ENCODE measurements at places on chromosomes 2 and 18.

DNA sequence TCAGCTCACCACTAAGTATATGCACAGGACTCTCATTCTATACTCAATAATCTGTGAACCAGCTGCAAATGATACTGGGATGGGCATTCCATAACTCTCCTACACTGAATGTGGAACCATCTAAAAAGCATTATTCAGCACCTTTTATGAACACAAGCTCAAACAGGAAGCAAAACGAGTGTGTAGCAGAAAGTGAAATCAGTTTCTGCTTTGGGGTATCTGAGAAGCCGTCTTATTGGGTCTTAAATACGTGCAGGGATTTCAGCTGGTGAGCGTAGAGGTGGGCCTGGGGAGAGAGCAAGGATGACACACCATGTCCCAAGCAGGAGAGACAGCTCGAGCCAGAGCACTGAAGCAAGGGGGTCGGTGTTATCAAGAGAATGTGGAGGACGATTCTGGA, 120.0 kb upstream of the TTN start:
- DNase-seq = no peak

DNA sequence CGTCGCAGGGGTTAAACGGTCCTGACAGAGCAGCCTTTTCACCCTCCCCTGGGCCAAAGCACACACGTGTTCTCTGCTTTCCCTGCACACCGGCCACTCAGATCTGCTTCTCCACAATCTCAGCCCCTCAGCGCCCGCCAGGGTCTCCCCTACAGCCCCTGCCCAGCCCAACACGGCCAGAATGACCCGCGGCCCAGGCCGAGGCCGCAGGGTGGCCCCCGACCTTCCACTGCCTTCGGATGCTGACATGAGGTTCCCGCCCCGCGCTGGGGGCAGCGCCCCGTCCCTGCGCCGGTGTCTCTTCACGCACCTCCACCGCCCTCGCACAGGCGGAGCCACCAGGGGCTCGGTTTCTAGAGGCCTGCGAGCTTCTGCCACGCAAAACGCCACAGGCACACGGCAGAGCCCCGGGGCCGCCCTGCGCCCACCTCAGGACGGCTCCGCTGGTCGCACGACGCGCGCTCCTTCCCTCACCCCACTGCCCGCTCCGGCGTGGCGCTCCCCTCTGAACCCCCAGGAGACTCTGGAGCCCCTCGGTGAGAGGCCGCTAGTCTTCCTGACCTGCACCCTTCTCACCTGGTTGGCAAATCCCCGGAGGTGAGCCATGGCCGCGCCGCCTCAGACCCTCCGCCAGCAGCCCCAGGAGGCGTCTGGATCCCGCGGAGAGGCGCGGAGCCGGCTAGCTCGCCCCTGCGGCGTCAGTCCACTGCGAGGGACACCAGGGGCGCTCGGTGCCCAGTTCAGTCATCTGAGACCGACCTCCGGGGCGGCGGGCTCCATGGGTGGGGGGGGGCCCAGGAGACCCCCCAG, 749 bp downstream of the STK25 start:
- DNase-seq = peak; percentile 69

- DNase-seq = no peak
Measured at GRCh38 chr2:193679847-193680246, 1485.1 kb upstream of the TMEFF2 start.

DNA sequence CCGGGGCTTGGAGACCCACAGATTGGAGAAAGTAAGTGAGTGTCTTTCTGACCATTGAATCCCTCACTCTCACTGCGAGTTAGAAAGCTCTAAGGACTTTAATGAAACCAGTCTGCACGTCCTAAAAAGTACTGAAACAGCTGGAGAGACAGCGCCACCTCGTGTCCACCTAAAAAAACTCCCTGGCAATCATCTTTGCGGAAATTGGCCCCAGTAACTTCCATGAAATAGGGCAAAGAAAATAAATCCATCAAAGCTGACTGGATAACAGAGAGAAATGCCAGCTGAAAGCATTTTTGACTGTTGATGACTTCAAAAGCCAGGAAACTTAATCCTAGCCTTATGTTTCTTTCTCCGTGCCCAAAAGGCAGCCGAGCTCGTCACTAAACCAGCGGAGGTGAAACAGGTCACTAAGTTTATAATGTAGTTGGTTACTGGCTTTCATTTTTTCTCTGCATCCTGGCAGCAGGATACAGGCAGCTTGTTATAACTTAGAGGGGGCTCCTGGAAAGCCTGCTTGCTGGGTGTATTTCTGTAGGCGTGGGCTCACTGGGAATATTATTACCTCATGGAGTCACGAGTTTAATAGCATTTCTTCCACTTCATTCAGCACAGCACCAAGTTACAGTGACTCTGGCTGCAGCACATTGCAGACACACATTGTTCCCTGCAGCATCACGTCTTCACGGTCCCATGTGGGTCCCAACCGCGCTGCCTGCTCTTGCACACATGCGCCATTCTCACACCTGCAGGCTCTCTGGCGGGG, 266.5 kb downstream of the HRH4 start:
- peak; percentile 72 for DNase-seq

- no peak for DNase-seq
Measured at GRCh38 chr2:173101687-173102086, 26.0 kb downstream of the MAP3K20 start.

GRCh38 chr18:48051945-48052840, 121.7 kb upstream of the SMAD2 start:
- DNase-seq = no peak

DNA sequence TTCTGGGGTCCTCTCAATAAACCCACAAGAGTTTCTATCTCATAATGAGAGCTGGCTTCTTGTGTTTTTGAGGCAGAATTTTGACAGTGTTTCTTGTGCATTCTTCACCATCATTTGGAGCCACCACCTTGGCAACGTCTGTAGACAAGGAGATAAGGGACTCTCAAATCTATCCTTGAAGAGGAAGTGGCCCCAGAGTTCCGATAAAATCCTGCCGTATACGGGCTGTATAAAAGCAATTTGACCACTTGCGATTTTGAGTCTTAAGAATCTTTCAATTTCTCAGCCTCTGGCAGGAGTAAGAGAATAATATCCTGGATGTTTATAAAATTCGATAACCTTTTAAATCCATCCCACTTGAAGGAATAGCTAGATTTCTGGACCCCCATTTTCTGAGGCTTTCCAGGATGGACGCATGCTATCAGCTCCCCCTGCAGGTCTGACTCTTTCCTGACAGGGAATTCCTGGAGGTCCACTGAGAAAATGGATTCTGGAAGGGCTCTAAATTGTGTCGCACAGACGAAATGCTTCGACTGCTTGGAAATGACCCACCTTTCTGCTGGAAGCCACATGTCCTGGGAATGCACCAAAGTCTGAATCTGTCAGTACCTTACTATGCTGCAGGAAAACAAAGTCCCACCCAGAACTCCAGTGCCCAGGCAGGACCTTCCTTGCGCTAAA, 54.1 kb downstream of the E2F6 start:
- peak; percentile 35 for DNase-seq

DNA sequence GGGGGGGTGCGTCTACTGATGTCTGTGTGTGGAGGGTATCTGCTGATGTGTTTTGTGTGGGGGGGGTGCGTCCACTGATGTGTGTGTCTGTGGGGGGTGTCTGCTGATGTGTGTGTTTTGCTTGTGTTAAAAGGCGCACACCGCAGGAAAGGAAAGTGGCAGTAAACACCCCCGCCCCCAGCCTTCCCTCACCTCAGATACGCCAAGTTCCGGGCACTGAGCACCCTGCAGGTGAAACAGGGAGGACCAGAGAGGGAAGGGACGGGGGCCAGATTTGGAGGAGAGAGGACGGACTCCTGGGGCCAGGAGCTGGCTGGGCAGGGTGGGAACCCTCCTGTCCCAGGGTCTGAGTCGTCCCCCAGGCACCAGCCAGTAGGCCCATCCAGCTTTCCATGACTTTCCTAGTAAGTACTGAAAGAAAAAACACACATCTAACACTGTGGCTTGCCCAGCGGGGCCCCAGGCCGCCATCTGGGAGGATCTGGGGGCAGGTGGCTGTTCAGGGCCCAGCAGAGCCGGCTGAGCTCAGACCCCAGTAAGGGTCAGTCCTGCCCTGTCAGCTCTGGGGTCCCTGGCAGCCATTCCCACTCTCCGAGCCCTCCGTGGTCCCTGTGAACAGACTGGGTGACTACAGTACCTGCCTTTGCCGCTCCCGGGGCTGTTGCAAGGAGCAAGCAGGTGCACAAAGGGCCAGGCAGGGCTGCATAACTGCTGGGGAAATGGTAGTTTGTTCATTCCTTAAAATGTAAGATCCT, 126.9 kb downstream of the NFATC1 start:
- DNase-seq = no peak

GRCh38 chr2:30115141-30115980, 31.4 kb upstream of the YPEL5 start:
- peak; percentile 59 for DNase-seq

DNA sequence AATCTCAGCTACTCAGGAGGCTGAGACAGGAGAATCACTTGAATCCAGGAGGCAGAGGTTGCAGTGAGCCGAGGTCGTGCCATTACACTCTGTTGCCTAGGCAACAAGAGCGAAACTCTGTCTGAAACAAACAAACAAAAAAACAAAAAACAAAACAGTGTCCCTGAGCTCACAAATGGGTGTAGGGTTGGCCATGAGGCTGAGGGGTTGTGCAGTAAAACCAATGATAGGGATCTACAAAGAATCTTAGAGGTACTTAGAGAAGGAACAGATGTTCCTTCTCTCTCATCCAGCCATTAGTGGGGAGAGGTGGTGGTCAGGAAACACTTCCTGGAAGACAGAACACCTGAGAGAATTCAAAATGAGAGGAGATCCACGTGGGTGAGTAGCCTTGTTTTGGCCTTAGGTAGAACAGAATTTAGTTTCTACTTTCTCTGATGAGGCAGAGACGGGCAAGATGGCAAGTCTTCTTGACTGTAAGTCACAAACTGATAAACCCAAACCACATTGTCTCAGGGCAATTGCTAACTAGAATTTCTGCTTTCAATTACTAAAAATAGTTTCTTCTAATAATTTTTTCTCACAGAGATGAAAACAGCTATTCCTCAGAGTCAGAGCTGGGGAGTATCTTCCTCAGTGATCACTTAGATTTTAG, 61.5 kb upstream of the PPM1B start:
- no peak for DNase-seq

DNA sequence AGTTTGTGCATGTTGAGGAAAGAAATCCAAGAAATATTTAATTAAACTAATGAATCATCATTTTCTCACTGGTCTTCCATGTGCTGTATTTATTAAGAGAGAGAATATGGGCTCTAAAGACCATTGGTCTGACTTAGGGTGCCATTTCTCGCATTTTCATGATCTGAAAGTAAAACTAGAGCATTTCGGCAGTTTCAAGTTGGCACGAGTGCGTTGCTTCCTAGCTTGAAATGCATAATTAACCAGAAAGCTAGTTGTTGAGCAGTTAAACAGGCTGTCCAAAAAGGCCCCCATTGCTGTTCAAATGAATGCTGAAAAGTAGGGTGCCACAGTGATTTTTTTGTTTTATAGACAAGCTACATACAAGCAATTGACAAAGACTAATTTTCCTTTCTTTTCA, 47.4 kb downstream of the SLC8A1 start:
- no peak for DNase-seq

- no peak for DNase-seq
Measured at GRCh38 chr18:27045342-27045741, 139.8 kb downstream of the CHST9 start.

GRCh38 chr18:69978732-69979715, 31.4 kb upstream of the CD226 start:
- no peak for DNase-seq

DNA sequence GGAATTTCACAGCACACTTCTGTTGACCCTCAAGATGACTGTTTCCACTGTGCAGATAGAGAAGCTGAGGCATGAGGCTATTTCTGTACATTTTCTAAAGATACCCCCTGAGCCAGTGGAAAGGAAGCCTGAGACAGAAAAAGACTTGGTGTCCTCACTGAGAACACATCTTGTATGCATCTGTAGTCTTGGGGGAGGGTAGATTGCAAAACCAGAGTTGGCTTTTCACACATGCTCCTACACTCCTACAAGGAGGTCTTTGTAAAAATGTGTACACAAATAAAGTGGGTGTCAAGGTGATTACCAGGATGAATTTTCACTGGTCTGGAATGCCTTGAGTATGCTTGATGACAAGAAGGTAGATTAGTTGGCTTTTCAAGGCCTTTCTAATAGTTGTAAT, 98.0 kb downstream of the KCTD18 start:
- DNase-seq = no peak

DNA sequence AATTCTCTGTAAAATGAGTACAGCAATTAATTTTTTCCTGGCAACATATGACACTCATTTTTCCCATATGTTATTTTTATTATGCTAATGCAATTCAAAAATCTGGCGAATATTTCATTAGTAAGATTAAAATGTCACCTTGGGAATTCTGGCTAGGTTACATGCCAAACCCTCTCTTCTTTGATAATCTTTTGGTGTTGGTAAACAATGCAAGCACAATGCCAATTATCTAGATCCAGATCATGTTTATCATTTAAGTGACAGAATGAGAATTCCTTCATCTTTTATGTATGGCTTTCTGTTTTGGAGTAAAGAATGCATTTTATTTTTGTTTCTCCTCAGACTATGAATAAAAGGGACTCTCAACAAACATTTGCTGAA, 33.7 kb downstream of the GPR75 start:
- DNase-seq = no peak

DNA sequence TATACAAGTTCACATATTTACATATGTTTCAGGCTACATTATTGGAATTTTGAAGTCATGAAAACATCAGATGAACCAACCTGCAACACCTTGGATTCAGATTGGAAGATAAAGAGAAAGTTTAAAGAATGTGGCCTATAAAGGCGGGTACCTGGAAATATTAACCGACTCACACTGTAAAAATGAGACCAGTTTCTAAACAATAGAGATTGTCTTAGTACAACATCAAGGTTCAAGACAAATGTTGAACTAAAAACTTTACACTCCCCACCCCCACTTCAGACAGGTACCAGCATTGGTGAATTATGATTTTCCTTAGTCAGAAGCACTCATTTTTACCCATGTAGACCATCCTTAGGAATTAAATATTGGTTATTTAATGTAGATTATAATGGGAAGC, 186.4 kb upstream of the EPC2 start:
- DNase-seq = no peak

DNA sequence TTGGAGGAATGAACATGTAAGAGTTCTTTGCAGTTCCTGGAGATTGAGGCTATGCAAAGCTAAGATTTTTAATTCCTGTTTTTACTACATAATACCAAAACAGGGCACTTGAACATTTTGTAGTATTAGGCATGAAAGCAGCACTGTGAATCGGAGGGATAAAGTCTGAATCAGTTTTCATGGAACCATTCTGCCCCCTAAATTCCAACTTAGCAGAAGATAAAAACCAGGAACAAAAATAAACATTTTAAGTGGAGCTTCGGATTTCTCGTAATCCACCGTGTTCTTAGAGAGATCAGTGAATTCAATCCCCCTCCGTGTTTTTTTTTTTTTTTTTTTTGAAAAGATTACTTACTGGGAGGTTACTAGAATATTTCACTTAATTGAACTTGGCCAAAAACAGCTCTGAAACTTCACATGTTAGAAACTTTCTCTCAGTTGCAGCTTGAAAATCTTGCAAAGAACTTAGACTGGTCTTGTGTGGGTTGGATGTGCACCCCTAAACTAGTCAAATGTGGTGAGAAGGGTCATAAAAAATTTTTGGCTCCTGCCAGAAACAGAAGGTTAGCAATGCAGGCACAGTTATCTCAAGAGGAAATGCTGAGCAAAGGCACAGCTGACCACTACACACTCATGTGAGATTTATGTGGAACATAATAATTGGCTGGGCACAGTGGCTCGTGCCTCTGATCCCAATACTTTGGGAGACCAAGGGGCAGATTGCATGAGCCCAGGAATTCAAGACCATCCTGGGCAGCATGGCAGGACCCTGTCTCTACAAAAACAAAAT, 145.4 kb upstream of the RNF152 start:
- DNase-seq = no peak
